ENCODE measurements at places on chromosomes 11 and 22.
A peak's percentile ranks its signal among the peaks of the same experiment; 100 is the strongest.

GRCh38 chr11:88275636-88276035 lies 61.9 kb downstream of the CTSC start:
- no peak for DNase-seq

GRCh38 chr11:2961080-2961479 lies 31.0 kb downstream of the NAP1L4 start:
- DNase-seq = no peak

GRCh38 chr11:44773351-44773965 lies 46.7 kb downstream of the TSPAN18 start:
- no peak for DNase-seq

- DNase-seq = no peak
These were observed 4.6 kb downstream of the CDPF1 start for GRCh38 chr22:46245511-46245910.

GRCh38 chr11:100753571-100753970 lies 66.5 kb downstream of the ARHGAP42 start:
- no peak for DNase-seq

DNA sequence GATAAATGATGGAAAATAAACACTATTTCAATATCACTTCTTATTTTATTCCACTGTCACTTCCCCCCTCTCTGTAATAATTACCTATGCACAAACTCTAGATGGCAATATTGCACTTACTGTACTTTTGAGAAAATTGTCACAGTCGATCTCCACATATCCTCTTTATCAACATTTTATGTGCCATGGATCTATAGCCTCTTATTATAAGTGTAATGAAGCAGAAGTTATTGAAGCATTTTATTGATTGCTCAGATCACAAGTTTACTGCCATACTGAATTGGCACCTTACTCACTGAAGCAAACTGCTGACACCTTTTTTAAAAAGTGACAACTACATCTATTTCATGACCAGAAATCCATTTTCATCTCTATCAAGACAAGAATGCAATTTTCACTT lies 133.4 kb downstream of the DCDC1 start:
- DNase-seq = no peak

GRCh38 chr11:44760917-44761550 lies 34.3 kb downstream of the TSPAN18 start:
- DNase-seq = no peak

GRCh38 chr11:30567120-30567519 lies 19.0 kb downstream of the MPPED2 start:
- DNase-seq = no peak

GRCh38 chr11:80241766-80242165 lies 800.9 kb upstream of the TENM4 start:
- DNase-seq = no peak

DNA sequence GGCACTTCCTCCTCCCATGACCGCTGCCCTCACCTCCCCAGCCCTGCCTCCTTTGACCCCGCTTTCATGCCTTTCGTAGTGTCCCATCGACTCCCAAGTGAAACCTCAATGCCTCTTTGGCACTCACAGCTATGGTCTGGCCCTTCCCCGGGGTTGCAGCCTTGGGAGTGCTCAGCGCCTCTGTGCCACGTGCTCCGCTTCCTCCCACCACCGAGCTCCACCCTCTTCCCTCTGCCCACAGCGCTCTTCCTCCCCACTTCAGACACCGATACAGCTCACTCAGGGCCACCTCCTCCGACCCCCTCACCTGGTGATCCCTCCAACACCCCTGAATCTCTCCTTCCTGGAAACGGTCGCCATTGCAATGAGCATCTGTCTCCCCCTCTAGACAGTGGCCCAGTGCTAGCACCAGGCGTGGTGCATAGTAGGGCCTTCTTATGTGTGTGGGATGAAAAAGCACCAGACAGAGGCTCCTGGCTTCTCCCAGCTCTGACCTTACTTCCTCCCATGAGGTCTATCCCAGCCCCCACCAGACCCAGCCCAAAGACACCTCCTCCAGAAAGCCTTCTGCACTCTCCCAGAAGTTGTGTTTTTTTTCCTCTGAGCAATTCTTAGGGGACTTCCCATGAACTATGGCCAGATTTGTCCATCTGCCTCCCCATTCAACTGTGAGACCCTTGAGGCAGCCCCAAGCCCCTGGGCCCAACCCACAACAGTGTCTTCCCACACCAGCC lies 16.4 kb upstream of the SCGB1A1 start:
- DNase-seq = peak; percentile 47

DNA sequence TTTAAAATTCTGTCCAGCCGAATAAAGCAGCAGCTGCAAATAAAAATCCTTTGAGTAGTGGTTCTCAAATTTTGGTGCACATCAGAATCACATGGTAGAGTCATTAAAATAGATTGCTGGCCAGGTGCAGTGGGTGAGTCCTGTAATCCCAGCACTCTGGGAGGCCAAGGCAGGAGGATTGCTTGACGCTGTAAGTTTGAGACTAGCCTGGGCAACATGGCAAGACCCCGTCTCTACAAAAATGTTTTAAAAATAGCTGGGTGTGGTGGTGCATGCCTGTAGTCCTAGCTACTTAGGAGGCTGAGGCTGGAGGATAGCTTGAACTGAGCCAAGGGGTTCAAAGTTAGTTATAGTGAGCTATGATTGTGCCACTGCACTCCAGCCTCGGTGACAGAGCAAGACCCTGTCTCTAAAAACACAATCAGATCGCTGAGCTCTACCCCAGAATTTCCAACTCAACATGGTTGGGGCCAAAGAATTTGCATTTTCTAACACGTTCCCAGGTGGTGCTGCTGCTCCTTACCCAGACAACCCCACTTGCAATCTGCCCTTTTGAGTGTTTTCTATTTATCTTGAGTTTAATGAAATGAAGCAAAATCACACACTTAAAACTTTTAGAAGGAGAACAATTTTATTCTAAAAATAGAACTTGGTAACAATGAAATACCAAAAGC lies 48.8 kb downstream of the BIRC2 start:
- no peak for DNase-seq

- no peak for DNase-seq
These were observed 25.1 kb upstream of the EIF3D start for GRCh38 chr22:36554098-36554497.

DNA sequence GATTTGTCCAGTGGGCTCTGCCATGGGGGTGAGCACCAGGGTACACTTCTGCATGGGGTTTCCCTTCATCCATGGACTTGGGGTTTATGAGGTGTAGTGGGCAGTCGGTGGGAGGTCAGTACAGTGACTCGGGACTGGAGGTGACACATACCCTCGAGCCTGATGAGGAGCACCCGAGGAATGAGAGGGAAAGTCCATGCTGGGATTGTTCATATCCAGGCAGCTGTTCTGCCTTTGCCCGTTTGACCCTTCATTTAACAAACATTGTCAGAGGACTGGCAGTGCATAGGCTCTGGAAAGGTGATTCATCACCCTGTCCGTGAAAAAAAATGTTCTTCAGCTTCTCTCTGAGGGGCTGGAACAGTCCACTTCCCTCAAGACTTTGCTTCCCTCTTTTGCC lies 2.7 kb downstream of the NAV2 start:
- DNase-seq = peak; percentile 65

- DNase-seq = no peak
These were observed 4.4 kb downstream of the BACE1-AS start for GRCh38 chr11:117295438-117296137.

- DNase-seq = peak; percentile 36
These were observed 988 bp downstream of the TNRC6B start for GRCh38 chr22:40178417-40179409.

DNA sequence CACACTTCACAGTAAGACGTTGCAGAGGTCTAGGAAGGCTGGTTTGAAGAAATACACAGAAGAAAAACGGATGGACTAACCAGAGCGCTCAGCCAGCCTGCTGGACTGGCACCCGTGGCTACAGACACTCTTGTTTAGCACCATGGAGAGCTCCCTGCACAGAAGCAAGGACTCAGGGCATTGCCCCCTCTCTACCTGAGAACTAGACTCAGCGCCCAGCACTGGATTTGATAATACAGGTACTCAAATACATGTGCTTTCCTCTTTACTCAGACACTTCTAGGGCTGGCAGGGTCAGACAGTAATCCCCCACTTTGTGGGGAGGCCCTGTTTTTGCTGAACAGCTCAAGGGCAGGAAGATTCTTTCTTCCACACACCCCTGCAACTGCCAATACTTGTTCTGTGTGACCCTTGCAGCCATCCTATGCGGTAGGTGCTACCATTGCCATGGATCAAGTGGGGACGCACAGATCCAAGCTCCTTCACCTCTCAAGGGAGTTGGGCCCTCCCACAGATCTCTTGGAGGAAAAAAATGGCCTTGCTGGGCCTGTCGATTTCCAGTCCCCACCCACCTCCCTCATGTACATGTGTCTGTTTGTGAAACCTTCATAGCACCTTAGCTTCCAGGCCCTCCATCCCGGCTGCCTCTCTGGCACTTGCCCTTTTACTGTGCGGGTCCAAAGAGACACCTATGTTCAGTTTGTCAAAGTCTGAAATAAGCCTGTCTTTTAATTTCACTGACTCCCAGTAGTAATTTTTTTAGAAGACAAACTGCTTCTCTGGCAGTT lies 5.1 kb upstream of the P2RX6 start:
- DNase-seq = peak; percentile 6

DNA sequence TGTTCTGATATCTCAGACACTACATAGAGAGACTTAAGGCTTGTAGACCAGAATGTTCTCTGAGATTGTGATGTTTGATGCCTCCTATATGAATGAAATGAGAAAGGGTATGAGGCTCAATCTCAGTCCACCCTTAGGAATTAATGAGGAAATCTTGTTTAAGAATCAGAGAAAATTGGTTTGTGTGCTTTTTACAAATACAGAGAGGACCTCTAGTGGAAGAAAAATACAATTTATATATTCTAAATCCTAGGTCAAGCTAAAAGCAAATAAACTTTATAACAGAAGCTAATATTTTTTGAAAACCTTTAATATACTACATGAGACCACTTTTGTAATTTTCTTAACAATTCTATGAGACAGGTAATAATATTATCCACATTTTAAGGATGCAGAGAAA lies 5.0 kb upstream of the OR52H1 start:
- DNase-seq = no peak

- no peak for DNase-seq
These were observed 108.8 kb downstream of the GRIA4 start for GRCh38 chr11:105718641-105719040.

DNA sequence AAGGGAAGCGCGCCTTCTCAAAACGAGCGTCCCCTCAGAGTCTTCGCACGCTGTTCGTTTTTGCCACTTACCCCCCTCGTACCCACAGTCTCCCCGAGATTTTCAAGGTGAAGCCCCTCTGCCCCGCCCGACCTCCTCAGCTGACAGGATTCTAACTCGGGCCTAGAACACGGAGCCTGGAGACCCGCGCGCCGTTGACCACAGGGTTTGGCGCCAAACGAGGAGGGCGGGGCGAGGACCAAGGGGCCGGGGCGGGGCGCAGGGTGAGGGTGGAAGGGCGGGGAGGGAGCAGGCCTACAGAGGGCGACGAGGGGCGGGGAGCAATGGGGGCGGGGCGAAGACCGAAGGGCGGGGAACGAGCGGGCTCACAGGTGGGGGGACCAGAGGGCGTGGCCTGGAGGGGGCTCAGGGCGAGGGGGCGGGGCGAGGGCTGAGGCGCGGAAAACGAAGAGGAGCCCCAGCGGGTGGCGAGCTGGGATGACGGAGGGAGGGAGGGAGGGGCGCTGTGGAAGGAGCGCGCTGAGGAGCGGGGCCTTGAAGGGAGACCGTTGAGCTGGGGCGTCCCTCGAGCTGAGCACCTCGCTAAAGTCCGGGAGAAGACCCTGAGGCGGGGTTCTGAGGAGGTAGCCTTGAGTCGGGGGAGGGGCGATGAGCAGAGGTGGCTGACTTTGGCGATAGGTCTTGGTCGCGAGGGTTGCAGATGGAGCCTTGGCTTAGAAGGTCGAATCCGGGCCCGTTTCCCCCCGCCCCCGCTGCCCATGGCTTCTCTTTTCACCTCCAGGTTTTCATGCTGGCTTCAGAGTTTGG lies at the start of gene DMC1:
DMC1 (minus strand) TSS at position 212 of the 807 bp plus-strand sequence. CDS start 1,927 bp downstream, outside the sequence.
- DNase-seq = peak; percentile 62

DNA sequence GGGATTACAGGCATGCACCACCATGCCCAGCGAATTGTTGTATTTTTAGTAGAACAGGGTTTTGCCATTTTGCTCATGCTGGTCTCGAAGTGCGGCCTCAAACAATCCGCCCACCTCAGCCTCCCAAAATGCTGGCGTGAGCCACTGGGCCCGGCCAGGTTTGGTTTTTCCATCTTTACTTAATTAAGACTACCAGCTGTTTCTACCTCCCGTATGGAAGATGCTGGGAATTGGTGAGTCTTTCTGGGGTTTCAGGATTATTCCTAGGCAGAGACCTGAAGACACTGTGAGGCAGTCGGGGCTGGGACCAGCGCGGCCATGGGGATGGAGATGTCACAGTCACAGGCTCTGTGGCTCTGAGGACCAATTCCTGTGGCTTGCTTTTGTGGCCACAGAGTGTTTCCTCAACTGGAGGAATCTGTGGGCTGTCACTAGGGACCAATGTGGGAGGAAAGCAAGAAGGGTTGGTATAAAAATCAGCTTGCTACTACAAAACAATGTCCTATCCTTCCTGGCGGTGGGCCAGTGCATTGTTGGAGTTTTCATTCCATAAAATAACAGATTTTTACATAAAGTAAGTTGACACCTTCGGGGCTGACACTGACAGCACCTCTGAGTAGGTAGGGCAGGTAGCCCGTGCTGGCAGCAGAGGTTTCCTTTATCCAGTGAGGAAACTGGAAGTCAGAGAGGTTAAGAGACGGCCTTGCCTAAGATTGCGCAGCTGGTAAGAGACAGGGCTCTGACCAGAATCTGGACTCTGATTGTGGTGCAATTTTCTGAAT lies 8.4 kb upstream of the FTH1 start:
- peak; percentile 54 for DNase-seq

- DNase-seq = no peak
These were observed 117.3 kb downstream of the RASSF10 start for GRCh38 chr11:13126430-13126829.

GRCh38 chr11:95764267-95764898 lies 25.2 kb downstream of the FAM76B start:
- DNase-seq = peak; percentile 73

GRCh38 chr11:41256041-41256440 lies 203.4 kb downstream of the LRRC4C start:
- no peak for DNase-seq

- peak; percentile 98 for DNase-seq
These were observed at the start of gene RHOG for GRCh38 chr11:3840870-3841425. Gene RHOG, minus strand, starts transcription at chr11:3840959. Its CDS starts 12,821 bp downstream, at chr11:3828138.

GRCh38 chr11:79413268-79413667 lies 27.6 kb downstream of the TENM4 start:
- DNase-seq = no peak

All from suppressor macrophage treated with lipopolysaccharide for 4 hours (primary cell).